ENCODE measurements at places on chromosomes 3 and 15. TPM values are rescaled to one million over a fixed set of nuclear protein-coding genes. Genes with fewer than 3 reads are reported as not detected.
A peak's percentile ranks its signal among the peaks of the same experiment; 100 is the strongest.

The AMOTL2 gene
- total RNA-seq, result 182 TPM

The TBC1D2B gene
- total RNA-seq, result 14.5 TPM

The EHD4 gene
- 15.5 TPM for total RNA-seq

The SPSB4 gene
- total RNA-seq, result 2.9 TPM

The GPR160 gene
- 2.7 TPM for total RNA-seq

The HTR3E gene
- total RNA-seq, result not detected

The SGO1 gene
- total RNA-seq, result 30.0 TPM

The LRTM1 gene
- not detected for total RNA-seq

The ABHD17C gene
- 5.8 TPM for total RNA-seq

DNA sequence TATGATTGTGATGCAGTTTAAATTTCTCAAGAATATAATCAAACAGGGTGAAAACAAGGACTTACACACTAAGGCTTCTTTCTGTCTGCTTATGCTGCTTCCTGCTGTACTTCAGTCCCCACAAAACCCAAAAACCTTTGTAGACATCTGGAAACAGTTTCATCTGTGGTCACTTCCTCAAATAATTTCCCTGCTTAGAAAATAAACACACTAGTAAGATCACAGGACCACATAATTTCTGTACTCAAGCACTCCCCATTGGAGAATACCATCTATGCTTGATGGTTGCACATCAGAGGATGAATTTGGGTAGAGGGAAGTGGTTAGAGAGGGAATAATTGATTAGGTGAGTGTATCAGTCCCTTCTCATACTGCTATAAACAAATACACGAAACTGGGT lies 266.2 kb downstream of the LSAMP start:
- DNase-seq, result peak; percentile 22

- no peak for DNase-seq
These were observed 144.1 kb upstream of the RASGRP1 start for GRCh38 chr15:38708672-38709180.

GRCh38 chr3:159356606-159357005 lies 554.8 kb downstream of the MFSD1 start:
- no peak for DNase-seq

GRCh38 chr15:73602992-73603391 lies 30.2 kb downstream of the NPTN start:
- DNase-seq, result no peak

GRCh38 chr3:58496206-58496857 lies 4.4 kb downstream of the KCTD6 start:
- DNase-seq, result no peak

DNA sequence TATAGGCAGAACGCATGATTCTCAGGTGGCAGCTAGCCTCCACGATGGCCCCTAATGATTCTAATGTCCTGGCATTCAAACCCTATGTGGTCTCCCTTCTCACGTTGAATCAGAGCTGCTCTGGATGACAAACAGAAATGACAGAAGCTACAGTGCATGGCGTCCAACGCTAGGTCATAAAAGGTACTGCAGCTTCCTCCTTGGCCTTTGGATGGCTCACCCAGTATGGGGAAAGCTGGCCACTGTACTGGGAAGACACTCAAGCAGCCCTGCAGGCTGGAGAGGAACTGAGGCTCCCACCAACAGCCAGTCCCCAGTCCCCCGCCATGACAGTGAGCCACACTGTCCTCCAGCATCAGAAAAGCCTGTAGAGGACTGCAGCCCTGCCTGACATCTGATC lies 286.3 kb downstream of the FAM43A start:
- DNase-seq, result no peak

DNA sequence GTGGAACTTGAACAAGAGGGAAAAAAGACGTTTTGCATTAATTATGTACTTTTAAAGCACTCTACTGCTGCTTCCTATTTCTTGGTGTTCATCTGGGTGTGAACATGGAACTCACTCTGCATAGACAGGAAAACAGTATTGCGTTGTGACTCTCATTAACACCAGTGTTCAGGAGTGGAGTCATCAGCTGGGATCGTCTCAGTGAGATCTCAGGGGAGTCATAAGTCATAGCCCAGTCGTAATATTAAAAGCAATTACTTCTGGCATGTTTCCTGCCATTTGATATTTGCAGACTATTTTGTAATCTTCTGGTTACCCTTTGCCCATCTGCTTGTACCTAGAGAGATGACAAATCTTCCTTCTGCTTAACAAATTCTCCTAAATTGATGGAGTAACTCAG lies 462.0 kb upstream of the ATP11B start:
- peak; percentile 18 for DNase-seq

GRCh38 chr3:151146731-151147091 lies 56.3 kb downstream of the GPR171 start:
- DNase-seq, result no peak

- DNase-seq, result no peak
These were observed 10.7 kb upstream of the IQSEC1 start for GRCh38 chr3:13083898-13084297.

GRCh38 chr3:105686278-105686897 lies 182.4 kb downstream of the CBLB start:
- DNase-seq, result peak; percentile 8

DNA sequence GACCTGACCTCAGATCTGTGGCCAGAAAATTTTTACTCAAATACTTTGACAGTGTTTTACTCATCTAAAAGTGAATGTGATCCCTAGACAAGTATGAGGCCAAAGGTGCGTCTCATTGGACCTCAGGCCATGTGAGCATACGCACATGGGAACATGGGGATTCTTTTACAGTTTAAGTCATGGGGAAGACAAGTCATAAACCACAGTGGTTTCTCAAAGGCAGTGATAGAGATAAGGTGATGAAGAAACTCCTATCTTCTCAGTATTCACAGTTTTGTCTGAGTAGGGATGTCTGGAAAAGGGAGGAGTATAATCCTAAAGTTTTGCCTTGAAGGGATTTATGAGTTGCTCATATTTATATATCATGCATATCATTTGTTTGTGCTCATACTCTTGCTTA lies 173.8 kb downstream of the FNDC3B start:
- DNase-seq, result no peak

DNA sequence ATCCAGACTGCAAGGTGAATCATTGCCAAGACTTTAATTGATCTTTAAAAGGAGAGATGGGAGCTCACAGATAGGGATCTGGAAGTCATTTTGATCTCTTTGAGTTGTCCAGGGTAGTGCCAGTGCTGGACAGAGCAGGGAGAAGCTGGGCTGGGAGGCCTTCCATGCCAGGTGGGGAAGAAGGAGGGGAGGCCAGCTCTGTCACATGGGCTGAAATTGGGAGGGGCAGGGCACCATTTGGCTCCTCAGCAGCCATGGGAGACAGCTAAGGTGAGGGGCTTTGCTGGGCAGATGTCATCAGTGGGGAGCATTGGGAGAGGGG lies 23.4 kb downstream of the SMAD6 start:
- DNase-seq, result no peak

DNA sequence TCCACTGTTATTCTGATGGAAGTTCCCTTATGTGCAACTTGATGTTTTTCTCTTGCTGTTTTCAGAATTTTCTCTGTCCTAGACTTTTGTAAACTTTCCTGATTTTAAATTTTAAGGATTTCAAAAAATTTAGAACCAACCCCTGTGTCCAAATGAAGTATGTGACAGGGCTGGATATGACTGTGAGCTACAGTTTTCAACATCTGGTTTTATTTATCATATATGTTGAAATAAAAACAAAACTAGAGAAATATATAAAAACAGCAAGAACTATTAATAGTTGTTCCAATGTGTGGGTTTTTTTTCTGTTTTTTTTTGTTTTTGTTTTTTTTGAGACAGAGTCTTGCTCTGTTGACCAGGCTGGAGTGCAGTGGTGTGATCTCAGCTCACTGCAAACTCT lies 47.4 kb upstream of the PSMD6 start:
- no peak for DNase-seq

GRCh38 chr3:193837347-193837827 lies 244.4 kb downstream of the OPA1 start:
- no peak for DNase-seq

DNA sequence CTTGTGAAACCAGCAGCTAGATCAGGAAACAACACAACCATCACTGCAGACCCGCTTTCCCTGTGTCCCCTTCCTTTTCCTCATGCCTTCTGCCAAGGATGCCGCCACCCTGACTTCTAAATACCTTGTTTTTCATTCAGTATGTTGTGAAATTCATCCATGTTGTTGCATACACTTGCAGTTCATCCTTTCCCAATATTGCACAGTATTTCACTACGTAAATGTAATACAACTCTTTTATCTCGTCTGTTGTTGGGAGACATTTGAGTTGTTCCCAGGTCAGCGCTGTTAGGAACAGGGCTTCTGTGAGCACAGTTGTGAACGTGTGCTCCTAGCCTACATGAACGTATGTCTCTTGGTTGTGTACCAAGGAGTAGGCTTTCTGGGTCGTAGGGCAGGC lies 24.2 kb downstream of the TLNRD1 start:
- no peak for DNase-seq

DNA sequence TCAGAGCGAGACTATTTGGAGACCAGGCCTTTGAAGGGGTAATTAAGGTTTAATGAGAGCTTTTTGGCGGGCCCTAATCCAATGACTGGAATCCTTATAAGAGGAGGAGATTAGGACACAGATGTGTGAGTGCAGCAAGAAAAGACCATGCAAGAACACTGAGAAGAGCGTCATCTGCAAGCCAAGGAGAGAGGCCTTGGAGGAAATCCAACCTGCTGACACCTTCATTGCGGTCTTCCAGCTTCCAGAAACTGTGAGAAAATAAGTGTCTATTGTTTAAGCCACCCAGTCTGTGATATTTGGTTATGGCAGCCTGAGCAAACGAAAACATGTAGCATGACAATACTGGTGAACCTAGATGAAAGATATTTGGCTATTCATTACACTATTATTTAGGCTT lies 23.0 kb upstream of the MUSTN1 start:
- DNase-seq, result no peak

- DNase-seq, result peak; percentile 44
These were observed 253.6 kb downstream of the MAGI1 start for GRCh38 chr3:65785065-65785645.

DNA sequence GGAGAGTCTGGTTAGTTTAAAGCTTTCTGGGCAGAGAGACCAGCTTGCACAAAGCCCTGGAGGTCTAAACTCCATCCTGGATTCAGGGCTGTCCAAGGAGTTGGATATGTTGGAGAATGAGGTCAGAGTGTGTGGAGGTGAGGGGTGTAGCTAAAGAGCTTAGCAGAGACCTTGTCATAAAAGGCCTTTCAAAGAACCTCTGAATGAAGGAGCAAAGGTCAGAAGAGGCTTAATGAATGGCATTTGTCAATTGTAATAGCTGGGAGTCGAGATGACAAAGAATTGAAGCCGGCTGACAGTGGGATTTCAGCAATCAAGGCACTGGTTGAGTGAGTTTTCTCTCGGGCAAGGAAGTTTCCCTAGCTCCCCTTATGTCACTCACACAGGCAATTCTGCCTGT lies 202.6 kb downstream of the PDCD6IP start:
- DNase-seq, result no peak

- DNase-seq, result peak; percentile 48
These were observed 72.8 kb downstream of the SLC9A9 start for GRCh38 chr3:143775459-143775858.

DNA sequence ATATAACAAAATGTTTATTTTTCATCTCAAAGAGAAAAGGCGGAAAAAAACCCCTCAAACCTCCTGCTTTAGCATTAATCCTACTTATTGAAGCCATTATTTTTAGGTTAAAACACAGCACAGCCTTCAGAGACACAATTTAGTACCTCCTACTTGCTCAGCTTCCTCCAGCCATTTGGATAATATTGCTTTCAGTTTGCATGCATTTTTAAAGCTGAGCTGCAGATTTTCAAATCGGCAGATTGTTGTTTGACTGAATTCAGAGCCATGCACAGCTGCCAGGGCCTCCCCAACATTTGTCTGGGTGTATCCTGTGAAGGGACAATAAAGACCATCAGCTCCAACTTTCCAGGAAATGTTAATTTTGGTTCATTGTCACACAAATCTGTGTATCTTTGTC lies 14.5 kb downstream of the POU1F1 start:
- no peak for DNase-seq

GRCh38 chr3:184874709-184875644 lies 63.0 kb downstream of the VPS8 start:
- DNase-seq, result peak; percentile 32

DNA sequence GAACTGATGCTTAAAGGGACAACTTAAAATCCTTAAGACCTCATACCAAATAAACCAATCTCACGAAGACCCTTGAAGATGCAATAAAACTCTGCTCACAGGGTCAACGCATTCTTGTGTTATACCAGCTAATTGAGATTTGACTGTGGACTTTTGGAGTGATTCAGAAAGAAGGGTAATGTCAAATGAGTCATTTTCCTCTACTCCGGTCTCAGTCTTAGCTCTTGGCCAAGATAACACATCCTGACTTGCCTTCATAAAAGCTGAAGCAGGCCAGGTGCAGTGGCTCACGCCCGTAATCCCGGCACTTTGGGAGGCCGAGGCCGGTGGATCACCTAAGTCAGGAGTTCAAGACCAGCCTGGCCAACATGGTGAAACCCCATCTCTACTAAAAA lies 3.8 kb downstream of the PKM start:
- DNase-seq, result peak; percentile 86

- peak; percentile 18 for DNase-seq
These were observed 151.0 kb downstream of the OXSM start for GRCh38 chr3:25940935-25941334.

GRCh38 chr3:48065035-48065434 lies 48.8 kb upstream of the MAP4 start:
- no peak for DNase-seq

DNA sequence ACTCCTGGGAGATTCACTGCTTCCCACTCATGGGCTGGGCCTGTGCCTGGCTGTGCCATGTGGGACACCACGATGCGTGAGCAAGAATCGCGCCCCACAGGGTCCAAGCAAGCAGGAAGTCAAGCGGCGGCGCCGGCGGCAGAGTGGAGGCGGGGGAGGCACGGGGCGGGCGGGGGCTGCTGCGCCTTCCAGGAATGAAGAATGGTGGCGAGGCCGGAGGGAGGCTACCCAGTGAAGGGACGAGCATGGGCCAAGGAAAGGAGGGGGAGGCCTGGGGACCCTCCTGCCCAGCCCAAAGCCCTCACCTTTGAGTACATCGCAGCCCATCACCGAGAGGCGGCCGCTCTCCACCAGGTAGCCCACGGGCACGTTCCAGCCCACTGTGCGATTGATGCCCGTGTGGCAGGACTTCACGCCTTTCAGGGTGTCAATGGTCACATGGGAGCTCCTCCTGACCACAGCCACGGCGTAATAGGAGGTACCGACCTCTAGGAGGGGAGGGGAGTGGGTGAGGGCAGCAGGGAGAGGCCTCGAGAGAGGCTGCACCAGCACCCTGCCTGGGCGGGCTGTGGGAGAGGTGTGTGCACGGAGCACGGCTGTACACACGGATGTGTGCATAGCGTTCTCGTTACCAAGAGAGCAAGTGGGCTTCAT lies 5.5 kb downstream of the MELTF start:
- DNase-seq, result no peak

DNA sequence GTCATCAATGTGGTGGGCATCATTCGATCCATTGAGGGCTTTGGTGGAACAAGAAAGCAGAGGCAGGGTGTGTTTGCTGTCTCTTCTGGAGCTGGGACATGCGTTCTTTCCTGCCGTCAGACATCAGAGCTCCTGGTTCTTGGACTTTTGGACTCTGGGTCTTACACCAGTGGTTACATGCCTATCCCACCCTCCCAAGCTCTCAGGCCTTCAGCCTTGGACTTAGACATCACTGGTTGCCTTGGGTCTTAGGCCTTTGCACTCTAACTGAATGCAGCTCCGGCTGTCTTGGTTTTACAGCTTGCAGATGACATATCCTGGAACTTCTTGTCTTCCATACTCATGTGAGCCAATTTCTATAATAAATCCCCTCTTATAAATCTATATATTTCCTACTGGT lies 8.1 kb upstream of the MASP1 start:
- DNase-seq, result no peak

GRCh38 chr3:69309814-69310213 lies 76.1 kb downstream of the FRMD4B start:
- peak; percentile 52 for DNase-seq
